Right hindlimb (tissue), 1 donor: ENCODE measurements at places on chromosomes 5 and 9.

GRCh38 chr5:88398316-88398715, 129.7 kb upstream of the TMEM161B start:
- DNase-seq: no peak

GRCh38 chr5:83219077-83219476, 141.7 kb downstream of the XRCC4 start:
- DNase-seq: no peak

DNA sequence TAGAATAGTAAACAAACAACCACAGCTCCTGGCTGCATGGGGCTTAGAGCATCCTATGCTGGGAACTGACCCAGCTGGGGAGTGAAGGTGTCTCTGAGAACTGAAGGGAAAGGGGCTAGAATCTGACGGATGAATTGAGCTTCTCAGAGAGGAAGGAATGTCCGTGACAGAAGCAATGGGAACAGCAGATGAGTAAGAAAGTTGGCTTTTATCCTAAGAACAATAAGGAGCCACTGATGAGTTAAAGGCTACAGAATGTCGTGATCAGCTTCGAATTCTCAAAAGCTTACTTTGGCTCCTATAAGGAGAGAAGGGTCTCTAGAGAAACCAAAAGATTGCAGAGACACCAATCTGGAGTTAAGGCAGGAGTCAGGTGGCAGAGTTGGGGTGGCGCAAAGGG, 52.6 kb downstream of the EBF1 start:
- DNase-seq: no peak

DNA sequence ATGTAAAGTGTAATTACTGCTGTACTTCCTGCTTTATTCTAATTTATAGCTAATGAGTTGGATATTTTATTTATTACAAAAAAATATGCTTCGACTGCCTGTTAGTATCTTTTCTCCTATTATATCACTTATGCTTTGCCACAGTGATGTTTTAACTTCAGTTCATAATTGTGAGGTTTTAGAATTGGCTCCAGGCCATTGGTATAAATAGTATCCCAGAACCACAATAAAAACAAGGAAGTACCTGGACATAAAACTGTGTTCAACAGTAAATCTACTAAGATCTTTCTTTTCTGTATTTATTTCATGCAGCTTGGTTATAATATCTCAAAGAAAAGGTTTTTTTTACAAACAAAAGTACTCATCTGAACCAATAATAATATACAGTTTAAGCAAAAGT, 354.3 kb upstream of the CDH9 start:
- no peak for DNase-seq

GRCh38 chr5:72956324-72957140, 691 bp downstream of the FCHO2 start:
- DNase-seq: peak; percentile 82

- DNase-seq: no peak
Observed at GRCh38 chr5:150522504-150523414, 14.8 kb downstream of the NDST1 start.

GRCh38 chr5:17160756-17161040, 56.7 kb upstream of the BASP1 start:
- no peak for DNase-seq

DNA sequence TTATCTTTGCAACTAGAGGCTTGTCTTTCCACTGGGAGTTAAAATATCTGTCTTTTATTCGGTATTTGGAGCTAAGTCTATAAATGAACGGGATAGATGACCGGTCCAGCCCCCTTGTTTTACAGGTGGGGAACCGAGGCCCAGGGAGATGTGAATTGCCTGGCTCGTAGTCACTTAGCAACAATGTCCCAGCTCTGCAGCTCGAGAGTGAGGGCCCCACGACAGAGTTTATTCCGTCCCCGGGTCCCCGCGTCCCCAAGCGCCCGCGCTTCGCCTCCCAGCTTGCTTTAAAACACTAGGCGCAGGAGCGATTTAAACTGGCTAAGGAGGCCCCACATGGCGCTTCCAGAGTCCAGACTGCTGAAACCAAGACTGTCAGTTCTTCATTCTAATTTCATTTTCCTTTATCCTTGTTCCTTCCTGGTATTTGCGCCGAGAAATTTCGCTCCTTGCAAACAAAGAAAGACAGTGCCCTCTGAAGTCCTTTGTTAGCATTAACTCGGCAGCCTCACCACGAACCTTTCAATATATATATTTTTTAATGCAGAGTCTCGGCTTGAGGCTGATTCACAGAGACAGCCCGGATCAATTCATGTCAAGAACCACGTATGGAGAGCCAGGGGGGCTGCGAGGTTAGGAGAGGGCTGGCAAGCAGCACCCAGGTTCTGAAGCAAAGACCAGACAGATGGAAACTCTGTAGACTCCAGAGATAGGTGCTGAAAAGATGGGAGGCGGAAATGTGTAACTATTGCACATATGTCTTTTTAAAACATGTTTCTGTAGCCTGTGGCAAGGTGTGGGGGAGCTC, 1.4 kb upstream of the ENC1 start:
- DNase-seq: peak; percentile 76

DNA sequence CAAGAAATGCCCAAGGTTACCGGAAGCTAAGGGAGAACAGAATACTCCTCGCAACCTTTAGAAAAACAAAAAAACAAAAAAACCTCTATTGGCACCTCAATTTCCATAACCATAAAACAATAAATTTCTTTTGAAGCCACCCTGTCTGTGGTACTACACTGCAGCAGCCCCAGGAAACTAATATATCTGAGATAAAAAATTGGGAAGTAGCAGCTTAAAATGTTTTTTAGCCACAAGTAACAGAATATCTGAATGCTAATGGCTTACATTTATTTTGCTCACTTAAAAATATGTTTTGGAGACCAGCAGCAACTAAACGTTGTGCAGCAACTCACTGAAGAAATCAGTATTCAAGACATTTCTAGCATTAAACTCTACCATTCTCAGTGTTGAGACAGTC, 969.6 kb downstream of the DNAH5 start:
- DNase-seq: no peak

DNA sequence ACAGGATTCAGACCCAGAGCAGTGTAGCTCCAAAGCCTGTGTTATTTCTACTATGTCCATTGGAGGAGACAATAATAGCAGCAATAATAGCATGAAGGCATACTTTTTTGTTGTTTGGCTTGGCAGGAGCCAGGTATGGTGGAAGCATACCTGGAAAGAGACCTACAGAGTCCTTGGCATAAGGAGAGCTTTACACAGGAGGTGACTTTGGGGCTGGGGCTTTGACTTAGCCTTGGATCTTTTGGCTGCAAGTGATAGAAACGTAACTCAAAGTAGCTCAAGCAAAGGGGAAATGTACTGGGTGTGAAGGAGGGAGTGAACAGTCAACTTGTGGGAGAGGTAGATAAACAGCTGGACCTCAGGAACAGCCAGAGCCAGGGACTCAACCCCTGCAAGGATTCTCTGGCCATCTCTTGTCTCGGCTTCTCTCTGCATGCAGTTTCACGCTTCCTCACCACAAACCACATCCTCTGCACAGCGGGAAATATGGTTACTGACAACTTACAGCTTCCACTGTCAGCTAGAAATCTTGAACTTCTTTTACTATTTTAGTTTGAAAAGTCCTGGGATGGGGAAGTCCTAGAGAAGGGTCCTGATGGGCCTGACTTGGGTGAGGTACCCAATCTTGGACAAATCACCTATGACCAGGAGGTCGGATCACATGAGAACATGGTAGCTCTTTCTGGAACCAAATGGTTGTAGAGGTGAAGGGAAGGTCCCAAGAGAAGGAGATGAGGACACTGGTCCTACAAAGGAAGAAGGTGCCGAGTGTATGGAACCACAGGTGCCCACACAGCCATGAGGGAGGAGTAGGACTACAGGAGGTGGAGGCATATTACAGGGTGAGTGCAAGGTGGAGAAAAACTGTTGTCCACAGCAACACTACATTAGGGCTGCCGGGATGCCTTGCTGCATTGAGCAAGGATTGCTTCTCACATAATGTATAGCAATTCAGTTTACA, 47.0 kb upstream of the TGFBR1 start:
- DNase-seq: no peak

GRCh38 chr9:113563826-113564497, 100.4 kb downstream of the RGS3 start:
- no peak for DNase-seq

DNA sequence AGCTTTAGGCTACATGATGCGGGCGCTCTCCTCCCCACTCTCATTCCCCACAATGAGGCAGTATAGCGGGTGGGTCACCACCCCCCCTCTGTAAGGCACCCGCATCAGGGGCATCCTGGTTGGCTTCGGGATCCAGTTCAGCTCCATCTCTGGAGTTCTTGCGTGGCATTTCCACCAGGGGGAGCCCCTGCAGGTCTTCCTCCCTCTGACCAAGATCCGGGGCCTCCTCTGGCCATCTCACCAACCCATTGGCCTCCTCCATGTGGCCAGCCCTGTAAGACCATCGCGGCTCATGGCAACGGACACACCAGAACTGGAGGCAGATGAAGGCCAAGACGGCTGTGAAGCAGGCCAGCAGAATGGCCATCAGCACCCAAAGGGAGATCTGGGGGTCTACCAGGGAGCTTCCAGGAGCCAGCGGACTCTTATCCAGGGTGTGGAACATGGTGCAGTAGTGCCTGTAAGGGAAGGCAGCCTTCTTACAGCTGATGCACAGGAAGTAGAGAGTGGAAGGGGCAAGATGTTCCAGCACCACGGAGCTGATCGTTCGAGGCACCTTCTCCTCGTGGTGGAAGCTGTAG, 77.0 kb downstream of the CYFIP2 start:
- DNase-seq: no peak

- no peak for DNase-seq
Observed at GRCh38 chr9:110802416-110803035, 133.9 kb downstream of the MUSK start.

GRCh38 chr5:95026718-95027117, 258.2 kb downstream of the MCTP1 start:
- no peak for DNase-seq

DNA sequence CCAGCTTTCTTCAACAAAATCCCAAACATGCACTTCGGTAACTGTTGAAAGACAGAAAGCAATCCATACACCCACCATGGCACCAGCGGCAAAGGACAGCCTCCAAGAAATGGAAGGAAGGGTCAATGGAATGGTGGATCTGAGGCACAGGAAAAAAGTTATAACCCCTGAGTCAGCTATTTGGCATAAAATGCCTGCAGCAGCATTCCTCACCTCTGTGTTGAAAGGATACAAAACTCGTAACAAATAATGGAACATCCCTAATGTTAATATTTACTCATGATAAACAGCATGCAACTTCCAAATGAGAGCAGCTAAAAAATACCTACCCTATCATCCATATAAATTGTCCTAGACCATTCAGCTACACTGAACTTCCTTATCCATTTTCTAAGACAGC, 9.4 kb downstream of the FBXW11 start:
- DNase-seq: no peak

GRCh38 chr9:89838621-89839020, 233.8 kb downstream of the GADD45G start:
- no peak for DNase-seq

DNA sequence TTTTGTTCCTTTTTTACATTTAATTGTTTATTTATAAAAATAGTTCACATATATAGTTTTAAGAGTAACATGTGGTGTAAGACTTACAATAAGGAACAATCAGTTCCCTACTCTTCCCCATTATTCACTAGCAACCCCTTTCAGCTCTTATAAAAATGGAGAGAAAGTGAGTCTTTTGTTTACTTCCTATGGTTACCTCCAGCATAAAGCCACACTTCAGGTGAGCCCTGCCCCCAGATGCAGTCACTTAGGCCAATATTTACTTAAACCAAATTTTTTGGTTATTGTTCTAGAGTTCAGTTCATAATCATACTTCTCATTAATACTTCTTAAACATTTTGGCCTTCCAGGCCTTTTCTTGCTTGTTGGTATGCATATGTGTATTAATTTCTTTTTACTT, 33.7 kb downstream of the UBE2R2 start:
- DNase-seq: no peak

DNA sequence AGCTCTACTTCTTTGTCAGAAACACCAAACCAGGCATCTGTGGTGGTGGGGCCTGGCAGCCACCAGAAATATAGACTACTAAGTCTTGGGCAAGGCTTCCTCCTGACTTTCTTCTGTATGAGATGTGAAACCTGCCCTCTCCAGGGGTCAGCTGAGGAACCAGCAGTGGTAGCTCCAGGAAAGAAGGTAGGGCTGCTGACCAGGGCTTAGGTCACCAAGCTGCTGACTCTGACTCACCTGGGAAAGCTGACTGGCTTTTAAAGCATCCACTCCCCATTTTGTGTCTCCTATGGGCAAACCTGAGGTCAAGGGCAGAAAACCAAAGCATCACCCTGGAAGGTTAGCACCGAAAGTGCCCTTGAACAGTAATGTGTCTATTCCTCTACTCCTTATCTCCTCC, 10.4 kb upstream of the SH3TC2 start:
- DNase-seq: no peak

- no peak for DNase-seq
Observed at GRCh38 chr9:21852754-21853153, 50.3 kb downstream of the MTAP start.

GRCh38 chr5:33808699-33809098, 83.1 kb downstream of the ADAMTS12 start:
- no peak for DNase-seq

DNA sequence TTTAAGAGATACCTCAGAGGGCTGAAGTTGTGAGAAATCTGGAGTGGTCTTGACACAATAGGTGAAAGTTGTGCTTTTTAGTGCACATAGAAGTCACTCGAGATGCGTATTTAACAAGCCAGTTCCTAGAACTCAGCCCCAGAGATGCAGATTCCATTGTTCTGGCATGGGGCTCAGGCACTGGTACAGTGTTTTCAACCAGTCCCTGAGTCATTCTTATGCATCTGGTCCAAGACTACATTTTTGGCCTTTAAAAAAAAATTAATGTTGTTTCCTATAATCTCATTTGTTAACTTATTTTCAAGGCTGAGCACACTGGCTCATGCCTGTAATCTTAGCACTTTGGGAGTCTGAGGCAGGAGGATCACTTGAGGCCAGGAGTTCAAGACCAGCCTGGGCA, 29.6 kb downstream of the PTTG1 start:
- no peak for DNase-seq

- no peak for DNase-seq
Observed at GRCh38 chr9:136039488-136039887, 55.6 kb downstream of the NACC2 start.

DNA sequence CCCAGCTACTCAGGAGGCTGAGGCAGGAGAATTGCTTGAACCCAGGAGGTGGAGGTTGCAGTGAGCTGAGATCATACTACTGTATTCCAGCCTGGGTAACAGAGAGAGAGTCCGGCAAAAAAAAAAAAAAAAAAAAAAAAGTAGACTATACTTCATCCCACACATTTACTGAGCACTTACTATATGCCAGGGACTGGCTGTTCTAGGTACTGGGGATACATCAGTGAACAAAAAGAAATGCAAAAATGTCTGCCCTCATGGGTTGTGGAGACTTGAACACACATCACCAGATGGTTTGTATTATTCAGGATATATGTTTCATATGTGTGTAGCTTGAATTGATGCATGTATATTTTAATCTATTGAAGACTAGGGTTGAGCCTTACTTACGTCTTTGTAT, 2.9 kb upstream of the LHFPL2 start:
- DNase-seq: no peak
